ENCODE measurements at places on chromosomes 4 and X.
A peak's percentile ranks its signal among the peaks of the same experiment; 100 is the strongest.

- DNase-seq = peak; percentile 84
Measured at GRCh38 chr4:108018040-108018883, 28.6 kb downstream of the HADH start.

- no peak for DNase-seq
Measured at GRCh38 chr4:26053761-26054160, 139.7 kb downstream of the SMIM20 start.

GRCh38 chr4:173752610-173753230 is 222.7 kb upstream of the HAND2 start:
- DNase-seq = no peak

DNA sequence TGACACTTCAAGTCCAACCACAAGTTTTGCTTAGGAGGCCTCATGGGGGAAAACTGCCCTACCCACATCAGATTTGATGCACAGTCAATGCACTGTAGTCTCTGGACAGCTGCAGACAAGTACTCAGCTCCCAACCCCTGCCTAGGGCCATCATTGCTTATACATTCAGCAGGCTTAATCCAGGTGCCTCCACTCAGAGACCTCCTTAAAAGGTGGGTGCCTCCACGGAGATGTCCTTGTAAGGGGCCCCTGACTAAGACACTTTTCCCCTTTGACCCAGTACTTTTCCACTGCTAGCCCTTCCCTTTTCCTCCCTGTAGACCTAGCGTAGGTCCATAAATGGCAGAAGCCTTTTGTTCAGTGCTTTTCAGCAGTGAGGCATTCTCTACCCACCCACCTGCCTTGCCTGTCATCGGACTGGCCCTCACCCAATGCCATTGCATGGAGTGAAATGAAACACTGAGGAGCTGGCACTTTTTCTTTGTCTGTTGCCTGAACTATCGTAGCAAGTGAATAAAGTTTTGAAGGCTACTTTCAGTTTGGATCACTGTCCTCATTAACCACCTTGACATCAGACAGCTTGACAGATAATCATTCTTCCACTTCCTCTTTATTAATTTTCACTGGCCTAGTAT is 23.8 kb upstream of the PLK4 start:
- DNase-seq = no peak

DNA sequence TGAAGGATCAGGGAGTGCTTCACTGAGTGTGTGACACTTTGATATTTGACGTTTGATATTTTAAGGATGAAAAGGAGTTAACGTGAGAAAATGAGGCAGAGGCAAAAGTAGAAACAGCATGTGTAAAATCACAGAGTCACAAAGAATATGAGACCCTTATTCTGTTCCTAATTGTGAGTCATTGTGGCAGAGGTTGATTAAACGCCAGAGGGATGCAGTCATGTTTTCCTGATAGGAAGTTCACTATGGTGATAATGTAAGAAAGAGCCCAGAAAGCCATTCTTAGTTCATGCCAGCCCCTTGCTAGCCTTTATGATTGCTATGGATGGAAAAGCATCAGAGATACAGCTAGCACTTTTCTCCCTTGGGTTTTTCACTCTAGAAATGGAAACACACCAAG is 33.5 kb upstream of the IGSF1 start:
- DNase-seq = no peak

- DNase-seq = no peak
Measured at GRCh38 chrX:47285836-47286320, 53.1 kb downstream of the USP11 start.

DNA sequence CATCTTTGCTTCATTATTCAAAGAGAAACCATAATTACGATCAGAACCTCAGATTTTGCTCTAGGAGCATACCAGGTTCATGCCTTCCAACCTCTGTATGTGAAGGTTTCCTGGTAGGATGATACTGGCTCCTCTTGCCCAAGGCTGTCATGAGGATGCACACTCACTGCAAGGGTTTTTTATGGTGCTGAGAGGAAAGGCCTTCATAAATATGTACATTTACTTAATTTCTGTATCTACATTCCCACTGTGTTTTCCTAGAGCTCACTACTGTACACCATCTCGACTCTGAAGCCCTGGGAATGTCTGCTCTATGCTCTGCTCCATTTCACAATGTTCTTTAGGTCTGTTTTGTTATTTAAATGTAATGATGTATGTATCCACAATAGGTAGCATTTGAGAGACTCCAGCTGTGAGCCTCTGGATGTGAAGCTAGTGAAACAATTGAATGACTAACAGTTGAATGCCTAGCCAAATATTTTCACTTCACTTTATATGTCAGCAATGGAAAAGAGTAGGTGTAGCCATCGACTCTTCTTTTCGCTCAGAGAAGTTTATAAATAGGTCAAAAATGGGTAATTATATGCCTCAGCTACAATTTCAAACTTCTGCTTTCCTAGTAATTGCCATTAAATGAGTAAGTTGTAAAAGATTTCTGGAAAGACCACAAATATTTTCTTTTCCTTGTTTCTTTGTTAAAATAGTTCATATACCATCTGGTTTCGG is 228.0 kb downstream of the PALLD start:
- DNase-seq = no peak

DNA sequence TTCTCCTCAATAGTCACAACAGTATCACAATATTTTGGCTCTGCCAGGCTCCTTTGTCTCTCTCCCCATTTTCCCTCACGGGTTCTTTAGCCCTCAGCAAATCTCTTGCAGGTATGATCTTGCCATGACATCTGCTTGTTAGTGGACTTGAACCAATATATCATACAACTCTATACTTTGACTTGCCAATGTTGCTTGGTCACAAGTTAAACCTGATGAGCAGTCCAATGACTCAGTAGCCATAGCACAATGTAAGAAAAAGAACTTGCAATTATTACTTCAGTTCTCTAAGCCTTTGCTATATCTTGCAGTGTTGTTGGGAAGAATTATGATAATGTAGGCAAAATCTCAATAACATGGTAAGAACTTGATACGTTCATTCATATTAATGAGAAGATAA is 174.6 kb upstream of the NRK start:
- DNase-seq = no peak

DNA sequence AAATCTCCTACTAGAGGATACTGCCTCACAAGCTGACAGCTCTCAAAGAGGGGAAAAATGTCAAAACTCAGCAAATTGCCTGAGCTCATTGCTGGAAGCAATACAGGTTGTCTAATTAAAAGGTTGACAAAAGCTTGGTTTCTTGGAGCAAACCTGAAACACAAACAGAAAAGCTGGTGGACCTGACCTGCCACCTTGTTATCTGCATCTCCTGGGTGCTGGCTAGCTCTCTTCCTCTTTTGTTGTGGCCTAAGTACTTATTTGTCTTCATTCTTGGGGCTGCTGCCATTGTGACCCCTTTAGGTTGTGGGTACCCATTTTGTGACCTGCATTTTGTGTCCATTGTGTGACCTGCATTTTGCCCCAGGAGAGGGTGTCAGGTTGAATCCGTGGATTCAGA is 184.5 kb downstream of the KIT start:
- DNase-seq = no peak

DNA sequence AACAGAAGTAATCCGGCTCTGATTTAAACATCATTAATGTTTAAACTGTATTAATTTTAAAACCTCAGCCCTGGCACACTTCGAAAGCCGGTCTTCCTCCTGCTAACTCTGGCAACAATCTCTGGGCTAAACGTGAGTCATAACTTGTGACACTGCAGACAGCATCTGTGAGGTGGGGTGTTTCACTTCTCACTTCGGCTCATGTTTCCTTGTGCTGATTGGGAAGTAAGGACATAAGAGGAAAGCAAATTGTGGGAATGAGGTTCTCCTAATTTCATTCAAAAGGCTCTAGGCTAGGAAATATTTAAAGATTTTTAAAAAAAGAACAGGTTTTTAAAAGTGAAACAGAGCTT is 139.9 kb upstream of the USP9X start:
- no peak for DNase-seq

DNA sequence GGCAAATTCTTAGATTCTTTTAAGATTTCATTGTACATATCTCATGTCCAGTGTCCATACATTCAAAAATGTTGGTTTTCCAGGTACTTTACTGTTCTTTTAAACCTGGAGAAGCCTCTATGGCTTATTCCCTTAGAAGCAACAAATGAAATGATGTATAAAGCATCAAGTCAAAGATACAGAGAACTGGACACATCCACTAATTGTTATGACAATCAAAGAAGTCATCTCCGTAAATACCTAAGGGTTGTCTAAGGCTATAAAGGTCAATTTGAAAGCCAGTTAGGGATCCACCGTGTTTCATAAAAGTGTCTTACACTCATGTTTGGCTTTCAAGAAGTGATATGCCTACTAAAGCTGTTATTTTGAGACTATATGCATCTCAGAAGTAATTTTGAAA is 32.4 kb downstream of the UBE2D3 start:
- no peak for DNase-seq

- no peak for DNase-seq
Measured at GRCh38 chr4:123606946-123607542, 210.4 kb downstream of the SPRY1 start.

- DNase-seq = no peak
Measured at GRCh38 chr4:69843932-69844331, 16.0 kb downstream of the SULT1E1 start.

- DNase-seq = no peak
Measured at GRCh38 chr4:56050625-56051024, 101.9 kb downstream of the CEP135 start.

DNA sequence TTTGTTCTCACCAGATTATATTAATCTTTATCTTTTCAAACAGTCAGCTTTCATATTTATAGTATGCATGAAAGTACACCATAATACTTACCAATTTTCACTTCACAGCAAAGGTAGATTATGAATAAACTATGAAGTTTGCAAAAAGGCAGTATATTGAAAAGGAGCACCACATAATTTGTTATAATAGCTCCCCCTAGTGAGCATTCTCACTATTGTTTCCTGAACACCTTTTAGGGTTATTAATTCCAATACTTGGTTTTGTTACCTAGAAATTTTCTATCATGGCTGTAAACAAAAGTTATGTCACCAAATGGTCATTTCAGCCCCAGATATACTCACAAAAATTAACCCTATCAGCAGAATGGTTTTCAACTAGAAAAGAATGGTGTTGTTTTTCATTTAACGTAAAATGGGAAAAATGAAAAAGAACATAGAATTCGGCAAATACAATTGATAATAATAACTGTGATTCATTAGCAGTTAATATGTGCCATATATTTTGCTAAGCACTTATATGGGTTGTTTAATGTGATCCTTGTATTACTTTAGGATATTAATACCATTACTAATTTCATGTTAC is 30.2 kb upstream of the NKX6-1 start:
- no peak for DNase-seq

DNA sequence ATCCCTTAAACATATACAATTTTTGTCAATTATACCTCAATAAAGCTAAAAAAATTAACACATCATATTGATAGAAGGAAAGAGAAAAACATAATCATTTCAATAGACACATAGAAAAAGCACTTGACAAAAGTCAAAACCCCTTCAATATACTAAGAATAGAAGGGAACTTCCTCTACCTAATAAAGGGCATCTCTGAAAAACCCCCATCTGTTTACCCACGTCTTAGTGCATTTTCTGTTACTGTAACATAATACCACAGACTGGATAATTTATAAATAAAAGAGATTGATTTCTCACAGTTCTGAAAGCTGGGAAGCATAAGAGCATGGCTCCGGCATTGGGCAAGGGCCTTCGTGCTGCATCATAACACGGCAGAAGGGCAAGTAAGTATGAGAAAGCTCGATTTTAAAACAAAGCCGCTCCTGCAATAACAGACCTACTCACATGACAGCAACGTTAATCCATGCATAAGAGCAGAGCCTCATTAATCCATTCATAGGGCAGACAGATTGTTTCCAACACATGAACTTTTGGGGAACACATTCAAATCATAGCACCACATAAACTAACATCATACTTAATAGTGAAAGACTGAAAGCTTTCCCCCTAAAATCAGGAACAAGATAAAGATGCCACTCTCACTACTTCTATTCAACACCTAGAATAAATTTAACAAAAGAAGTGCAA is 15.7 kb downstream of the STEEP1 start:
- no peak for DNase-seq

DNA sequence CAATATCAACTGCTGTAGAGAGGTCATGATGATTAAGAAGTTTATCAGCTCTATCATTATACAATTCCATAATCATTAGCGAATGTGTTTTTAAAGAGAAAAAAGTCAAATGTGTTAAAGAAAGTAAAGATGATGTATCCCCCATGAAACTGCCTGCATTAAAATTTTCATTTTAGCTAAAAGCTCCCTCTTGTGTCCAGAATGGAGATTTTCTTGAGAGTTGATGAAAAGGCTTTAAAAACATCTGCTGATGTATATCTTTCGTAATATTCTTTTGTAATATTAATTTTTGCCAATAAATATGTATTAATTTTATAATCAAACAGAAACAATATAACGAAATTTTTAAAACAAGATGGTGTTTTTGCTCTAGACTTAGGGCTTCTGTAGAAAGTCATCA is 52.1 kb upstream of the LHFPL1 start:
- no peak for DNase-seq

DNA sequence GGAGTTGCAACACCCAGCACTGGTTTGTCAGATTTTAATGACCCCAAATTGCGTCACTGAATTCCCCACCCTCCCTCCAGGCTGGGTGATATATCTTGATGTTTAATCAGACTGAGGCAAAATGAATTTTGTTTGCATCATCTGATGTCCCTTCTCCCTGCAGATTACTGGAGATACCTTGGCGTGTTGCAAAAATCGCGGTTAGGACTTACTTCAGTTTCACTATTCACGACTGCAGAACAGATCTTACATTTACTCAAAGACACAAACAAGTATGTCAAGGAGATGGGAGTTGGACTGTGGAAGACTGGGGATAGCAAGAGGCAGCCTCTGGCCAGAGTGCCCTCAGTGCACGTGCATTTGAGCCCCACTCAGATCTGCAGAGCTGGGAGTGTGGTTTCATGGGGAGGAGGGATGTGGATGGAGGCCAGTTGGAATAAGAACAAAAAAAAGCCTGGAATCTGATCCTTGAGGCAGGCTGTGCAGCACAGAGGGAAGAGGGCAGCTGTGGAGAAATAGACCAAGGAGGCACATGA is 92.2 kb upstream of the MTM1 start:
- DNase-seq = no peak

- DNase-seq = no peak
Measured at GRCh38 chr4:140044337-140044902, 109.6 kb downstream of the MAML3 start.

DNA sequence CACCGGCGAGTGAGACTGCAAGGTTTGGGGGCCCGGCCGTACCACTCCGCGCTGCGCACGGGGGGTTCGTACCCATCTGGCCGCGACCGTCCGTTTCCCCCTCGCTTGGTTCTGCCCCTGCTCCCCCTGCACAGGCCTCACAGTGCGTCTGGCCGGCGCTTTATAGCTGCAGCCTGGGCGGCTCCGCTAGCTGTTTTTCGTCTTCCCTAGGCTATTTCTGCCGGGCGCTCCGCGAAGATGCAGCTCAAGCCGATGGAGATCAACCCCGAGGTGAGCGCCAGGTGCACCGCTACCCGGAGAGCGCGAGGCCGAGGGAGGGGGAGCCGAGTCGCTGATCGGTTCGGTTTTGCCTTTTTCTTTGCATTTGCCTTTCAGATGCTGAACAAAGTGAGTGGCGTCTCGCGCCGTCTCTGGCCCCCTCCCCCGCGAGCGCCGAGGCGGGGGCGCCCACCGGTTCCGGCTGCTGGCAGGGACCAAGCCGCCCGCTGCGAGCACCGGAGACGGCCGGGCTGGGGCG is at the start of gene UCHL1:
UCHL1 (plus strand) TSS at position 189 of the 517 bp plus-strand sequence; CDS start at position 238, 49 bp downstream.
- DNase-seq = no peak

- no peak for DNase-seq
Measured at GRCh38 chr4:168551945-168552695, 55.3 kb downstream of the PALLD start.

- no peak for DNase-seq
Measured at GRCh38 chrX:21766101-21766500, 8.2 kb upstream of the SMPX start.

- DNase-seq = no peak
Measured at GRCh38 chr4:59535541-59535940, 1664.6 kb upstream of the ADGRL3 start.

Data from activated naive CD4-positive, alpha-beta T cell treated with Interleukin-2 at 50 U/mL for 16 hours (primary cell).